ENCODE measurements at places on chromosomes 2 and 18. TPM values are rescaled to one million over a fixed set of nuclear protein-coding genes. Genes with fewer than 3 reads are reported as not detected.

DNA sequence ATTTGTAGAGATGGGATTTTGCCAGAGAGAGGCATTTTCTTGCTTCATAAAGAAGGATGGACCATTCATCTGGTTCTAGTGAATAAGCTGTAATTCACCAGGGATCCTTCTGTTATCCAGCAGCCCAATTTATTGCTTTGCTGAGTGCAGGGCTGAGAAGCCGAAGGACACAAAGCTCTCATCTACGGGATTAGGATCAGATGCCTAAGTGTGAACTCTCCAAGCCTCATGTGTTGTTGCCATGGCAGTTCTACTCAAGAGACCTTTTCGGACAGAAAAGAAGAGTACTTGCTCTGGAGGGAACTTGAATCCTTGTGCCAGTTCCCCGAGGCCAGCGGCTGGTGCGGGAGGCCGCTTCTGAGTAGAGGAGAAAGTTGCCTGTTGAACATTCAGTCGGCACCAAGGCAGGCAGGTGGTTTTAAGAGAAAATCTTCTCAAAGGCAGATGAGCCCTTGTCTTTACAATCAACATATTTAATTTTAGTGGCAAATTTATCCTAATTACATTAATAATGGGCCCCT lies 38.4 kb upstream of the MBP start:
- H3K4me1 ChIP-seq, result no peaks in the 10 kb centered on the region
- H3K27me3 ChIP-seq, result peaks cover 7% of the 10 kb centered on the region

- DNase-seq, result peak; percentile 89
- no peak overlapping the region for H3K4me3 ChIP-seq
- H3K36me3 ChIP-seq, result no peaks in the 10 kb centered on the region
- no peaks in the 10 kb centered on the region for H3K4me1 ChIP-seq
Observed at GRCh38 chr2:240913810-240914644, 7.9 kb downstream of the CROCC2 start.

GRCh38 chr2:172919732-172920131 lies 155.9 kb upstream of the MAP3K20 start:
- H3K36me3 ChIP-seq, result no peaks in the 10 kb centered on the region
- no peaks in the 10 kb centered on the region for H3K4me1 ChIP-seq
- H3K27ac ChIP-seq, result no peak overlapping the region
- H3K4me3 ChIP-seq, result no peak overlapping the region
- DNase-seq, result no peak

DNA sequence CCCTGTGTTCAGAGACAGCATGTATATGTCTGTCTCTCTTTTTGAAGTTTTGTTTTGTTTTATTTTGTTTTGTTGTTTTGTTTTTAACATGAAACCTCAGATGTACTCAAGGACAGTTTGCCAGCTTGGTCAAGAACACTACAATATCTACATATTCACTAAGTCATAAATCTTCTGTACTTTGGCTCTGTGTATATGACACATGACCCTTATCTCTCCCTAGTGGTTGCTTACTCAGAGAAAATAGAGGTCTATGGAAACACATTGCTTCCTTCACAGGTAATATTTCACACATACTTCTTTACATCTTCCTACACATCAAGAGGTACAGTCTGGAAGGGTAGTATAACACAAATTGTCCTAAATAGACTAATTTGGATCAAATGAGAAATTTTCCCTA lies 312.6 kb upstream of the VRK2 start:
- H3K4me1 ChIP-seq, result no peaks in the 10 kb centered on the region
- H3K36me3 ChIP-seq, result no peaks in the 10 kb centered on the region
- H3K4me3 ChIP-seq, result no peak overlapping the region
- no peaks in the 10 kb centered on the region for H3K27me3 ChIP-seq
- no peak overlapping the region for H3K27ac ChIP-seq

DNA sequence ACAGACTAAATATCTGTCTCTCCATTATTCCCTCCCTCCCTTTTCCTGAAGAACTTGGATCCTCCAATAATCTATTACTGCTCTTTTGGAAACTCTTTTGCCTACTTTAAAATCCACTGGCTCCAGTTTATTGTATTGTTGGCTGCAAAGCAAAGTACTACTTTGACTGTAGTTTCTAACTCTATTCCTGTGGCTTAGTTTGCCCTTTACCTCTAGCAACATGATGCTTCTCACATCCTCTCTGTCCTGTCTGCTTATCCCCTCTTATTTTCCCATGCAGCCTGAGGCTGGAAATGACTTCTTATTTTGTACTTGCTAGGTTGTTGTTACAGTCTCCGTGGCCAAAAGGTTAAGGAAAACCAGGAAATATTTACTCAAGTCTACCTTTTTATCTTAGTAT lies 26.8 kb downstream of the PDK1 start:
- no peaks in the 10 kb centered on the region for H3K4me1 ChIP-seq
- no peaks in the 10 kb centered on the region for H3K27me3 ChIP-seq
- DNase-seq, result no peak
- H3K27ac ChIP-seq, result no peak overlapping the region
- H3K36me3 ChIP-seq, result peaks cover 5% of the 10 kb centered on the region

KLHL14 gene
- total RNA-seq, result 0.31 TPM

PLA2R1 gene
- 3.7 TPM for total RNA-seq

ABCG8 gene
- not detected for total RNA-seq

ASB18 gene
- total RNA-seq, result not detected

IFIH1 gene
- total RNA-seq, result 21.5 TPM

Measured in lung (tissue), 17 donors.